ENCODE measurements at places on chromosomes 1 and 21. TPM values are rescaled to one million over a fixed set of nuclear protein-coding genes. Genes with fewer than 3 reads are reported as not detected.

PRKAA2 gene
- 14.2 TPM for total RNA-seq

DMRTA2 gene
- total RNA-seq = not detected

MAP3K7CL gene
- total RNA-seq = 8.0 TPM

DNASE2B gene
- total RNA-seq = not detected

DNA sequence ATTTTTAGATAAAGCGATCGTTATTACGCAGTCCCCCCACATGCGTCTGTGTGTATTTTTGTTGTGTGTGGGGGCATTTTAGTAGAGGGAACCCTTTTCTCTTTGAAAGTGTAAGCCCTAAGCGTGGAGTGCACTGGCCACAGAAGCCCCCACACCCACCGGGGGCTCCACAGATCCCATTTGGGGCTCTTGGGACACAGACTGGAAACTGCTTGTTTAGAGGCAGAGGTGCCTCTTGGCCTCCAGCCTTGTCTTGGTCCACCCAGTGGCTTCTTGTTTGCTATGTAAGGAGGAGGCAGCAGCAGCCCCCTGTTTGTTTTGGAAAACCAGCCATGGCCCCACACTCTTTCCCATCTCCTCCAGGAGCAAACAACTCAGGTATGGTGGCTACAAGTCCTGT, 42.8 kb downstream of the SLC37A1 start:
- peaks cover 21% of the 10 kb centered on the region for H3K36me3 ChIP-seq
- DNase-seq = no peak
- peaks cover 10% of the 10 kb centered on the region for H3K4me1 ChIP-seq
- no peak overlapping the region for H3K4me3 ChIP-seq

GRCh38 chr1:232704694-232705680, 75.1 kb upstream of the SIPA1L2 start:
- no peak for DNase-seq
- no peaks in the 10 kb centered on the region for H3K27me3 ChIP-seq
- no peaks in the 10 kb centered on the region for H3K4me1 ChIP-seq
- H3K27ac ChIP-seq = no peak overlapping the region
- no peak overlapping the region for H3K4me3 ChIP-seq

MROH9 gene
- not detected for total RNA-seq

GRCh38 chr1:198598796-198599321, 40.0 kb upstream of the PTPRC start:
- H3K4me3 ChIP-seq = no peak overlapping the region
- no peak overlapping the region for H3K27ac ChIP-seq
- no peaks in the 10 kb centered on the region for H3K27me3 ChIP-seq
- no peaks in the 10 kb centered on the region for H3K36me3 ChIP-seq

FAM177B gene
- total RNA-seq = 0.33 TPM

DNA sequence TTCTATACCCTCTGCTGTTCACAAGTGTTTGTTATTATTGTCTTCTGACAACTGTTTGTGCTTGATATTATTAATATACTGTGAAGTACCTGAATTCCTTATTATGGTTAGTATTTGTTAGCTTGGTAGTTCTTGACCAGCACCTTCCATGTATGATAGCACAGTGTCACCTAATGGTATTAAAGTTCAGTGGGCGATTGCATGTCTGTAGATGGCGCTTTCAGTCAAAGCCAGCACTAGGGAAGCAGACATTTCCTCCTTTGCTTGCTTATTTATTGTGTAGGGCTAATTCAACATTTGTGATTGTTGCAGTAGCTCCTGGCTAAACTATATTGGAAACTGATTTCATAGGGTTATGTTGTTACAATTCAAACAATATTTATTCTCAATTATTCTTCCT, 218.0 kb downstream of the ZP4 start:
- no peak overlapping the region for H3K4me3 ChIP-seq
- H3K4me1 ChIP-seq = no peaks in the 10 kb centered on the region
- H3K27me3 ChIP-seq = no peaks in the 10 kb centered on the region
- no peaks in the 10 kb centered on the region for H3K36me3 ChIP-seq
- no peak for DNase-seq
- H3K27ac ChIP-seq = no peak overlapping the region

CRYZL1 gene
- 30.5 TPM for total RNA-seq

- no peak overlapping the region for H3K4me3 ChIP-seq
- no peaks in the 10 kb centered on the region for H3K4me1 ChIP-seq
- no peaks in the 10 kb centered on the region for H3K36me3 ChIP-seq
- no peak for DNase-seq
These were observed 25.3 kb upstream of the NMNAT2 start for GRCh38 chr1:183443466-183443865.

DNA sequence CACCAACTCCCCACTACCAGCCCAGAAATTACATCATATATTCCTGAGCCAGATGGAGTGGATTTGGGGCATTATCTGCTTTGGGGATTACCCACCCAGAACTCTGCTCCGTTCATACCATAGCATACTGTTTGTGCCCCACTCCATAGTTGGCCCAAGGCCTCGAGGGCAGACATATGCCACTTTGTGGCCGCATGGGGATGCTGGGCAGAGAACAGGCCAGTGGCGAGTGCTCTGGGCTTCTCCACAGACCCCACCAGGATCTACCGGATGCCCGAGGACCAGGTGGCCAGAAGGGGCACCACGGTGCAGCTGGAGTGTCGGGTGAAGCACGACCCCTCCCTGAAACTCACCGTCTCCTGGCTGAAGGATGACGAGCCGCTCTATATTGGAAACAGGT, 68.0 kb upstream of the CNTN2 start:
- H3K27me3 ChIP-seq = no peaks in the 10 kb centered on the region
- no peaks in the 10 kb centered on the region for H3K36me3 ChIP-seq
- no peak for DNase-seq
- no peak overlapping the region for H3K4me3 ChIP-seq

GRCh38 chr1:18716112-18716784, 85.6 kb downstream of the PAX7 start:
- H3K4me3 ChIP-seq = no peak overlapping the region
- H3K36me3 ChIP-seq = no peaks in the 10 kb centered on the region
- H3K27me3 ChIP-seq = peaks cover 12% of the 10 kb centered on the region
- H3K27ac ChIP-seq = no peak overlapping the region

OTUD3 gene
- 6.2 TPM for total RNA-seq

GRCh38 chr1:16080422-16081150, 7.1 kb upstream of the FAM131C start:
- H3K27ac ChIP-seq = no peak overlapping the region
- H3K27me3 ChIP-seq = no peaks in the 10 kb centered on the region
- no peaks in the 10 kb centered on the region for H3K4me1 ChIP-seq
- no peaks in the 10 kb centered on the region for H3K36me3 ChIP-seq

AKT3 gene
- 59.3 TPM for total RNA-seq

DNA sequence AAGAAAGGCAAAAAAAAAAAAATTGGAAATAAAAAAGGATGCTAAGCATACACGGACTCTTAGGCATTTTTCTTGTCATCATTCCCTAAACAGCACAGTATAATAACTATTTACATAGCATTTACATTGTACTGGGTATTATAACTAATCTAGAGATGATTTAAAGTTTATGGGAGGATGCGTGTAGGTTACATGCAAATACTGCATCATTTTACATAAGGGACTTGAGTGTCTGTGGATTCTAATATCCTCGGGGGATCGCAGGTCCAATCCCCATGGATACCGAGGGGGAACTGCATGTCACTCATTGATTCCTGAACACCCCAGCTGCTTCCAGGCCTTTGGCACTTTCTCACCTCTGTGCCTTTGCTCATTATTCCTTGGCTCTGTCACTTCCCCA, 57.8 kb upstream of the SIPA1L2 start:
- H3K4me3 ChIP-seq = no peak overlapping the region
- no peak for DNase-seq
- H3K27ac ChIP-seq = no peak overlapping the region

FAM151A gene
- total RNA-seq = not detected

TGFB2 gene
- 16.7 TPM for total RNA-seq

SLC45A3 gene
- total RNA-seq = 1.7 TPM

CHAF1B gene
- total RNA-seq = 0.93 TPM

DNA sequence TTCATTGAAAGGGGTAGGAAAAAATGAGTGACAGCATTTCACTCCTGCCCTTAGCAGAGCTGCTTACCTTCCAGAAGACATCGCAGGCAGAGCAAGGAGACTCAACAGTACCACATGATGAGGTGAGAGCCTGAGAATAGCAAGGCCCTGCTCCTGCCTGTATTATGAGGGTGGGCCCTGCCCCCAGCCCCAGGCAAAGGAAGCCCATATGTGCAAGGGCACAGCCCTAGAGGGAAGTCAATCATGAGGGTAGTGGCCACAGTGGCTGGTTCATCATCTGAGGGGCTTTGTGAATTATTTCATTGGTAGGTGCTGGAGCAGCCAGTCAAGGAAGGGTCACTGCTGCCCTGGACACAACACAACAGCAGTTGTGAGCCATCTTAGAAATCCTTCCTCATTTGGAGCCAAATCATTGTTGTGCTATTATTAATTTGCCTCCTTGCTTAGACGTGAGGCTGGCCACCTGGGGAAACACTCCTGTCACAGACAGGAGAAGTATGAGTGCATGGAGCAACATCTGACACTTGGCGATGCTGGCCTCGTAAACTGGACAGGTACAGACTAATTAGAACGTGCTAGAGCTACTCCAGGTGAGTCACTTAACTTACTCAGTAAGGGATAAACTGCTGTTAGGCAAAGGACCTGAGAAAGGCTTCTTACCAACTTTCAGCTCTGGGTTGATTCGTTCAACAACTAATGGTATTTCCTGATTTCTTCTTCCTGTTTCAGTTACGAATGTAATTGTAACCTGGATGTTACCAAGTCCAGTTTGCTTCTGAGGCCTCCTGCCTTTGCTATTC, 22.7 kb upstream of the ACBD6 start:
- no peak overlapping the region for H3K27ac ChIP-seq
- no peaks in the 10 kb centered on the region for H3K27me3 ChIP-seq
- no peak overlapping the region for H3K4me3 ChIP-seq
- H3K36me3 ChIP-seq = no peaks in the 10 kb centered on the region
- DNase-seq = no peak

- no peak for DNase-seq
- H3K27me3 ChIP-seq = no peaks in the 10 kb centered on the region
- H3K4me3 ChIP-seq = no peak overlapping the region
These were observed 501 bp upstream of the MRAP start for GRCh38 chr21:32298148-32298559.

LIN28A gene
- not detected for total RNA-seq

- H3K36me3 ChIP-seq = no peaks in the 10 kb centered on the region
- no peak overlapping the region for H3K4me3 ChIP-seq
- no peak for DNase-seq
- H3K27me3 ChIP-seq = no peaks in the 10 kb centered on the region
- H3K4me1 ChIP-seq = no peaks in the 10 kb centered on the region
These were observed 26.2 kb downstream of the EXTL2 start for GRCh38 chr1:100868364-100868995.

- no peaks in the 10 kb centered on the region for H3K36me3 ChIP-seq
- H3K27me3 ChIP-seq = no peaks in the 10 kb centered on the region
- H3K4me1 ChIP-seq = peaks cover 17% of the 10 kb centered on the region
- DNase-seq = no peak
- H3K4me3 ChIP-seq = no peak overlapping the region
These were observed 37.3 kb downstream of the KCND3 start for GRCh38 chr1:111952125-111952657.

SDHC gene
- 114 TPM for total RNA-seq

- no peak overlapping the region for H3K4me3 ChIP-seq
- no peaks in the 10 kb centered on the region for H3K27me3 ChIP-seq
- DNase-seq = no peak
These were observed 10.2 kb upstream of the GNL2 start for GRCh38 chr1:37605806-37606474.

KCNJ9 gene
- not detected for total RNA-seq

- no peaks in the 10 kb centered on the region for H3K36me3 ChIP-seq
- no peak overlapping the region for H3K4me3 ChIP-seq
- H3K27ac ChIP-seq = no peak overlapping the region
- H3K27me3 ChIP-seq = no peaks in the 10 kb centered on the region
These were observed 21.0 kb downstream of the PRKAA2 start for GRCh38 chr1:56666112-56666608.

VWA5B1 gene
- not detected for total RNA-seq

GRCh38 chr1:44637702-44638411, 36.4 kb downstream of the TMEM53 start:
- H3K4me1 ChIP-seq = peaks cover 6% of the 10 kb centered on the region
- no peak overlapping the region for H3K4me3 ChIP-seq
- H3K27me3 ChIP-seq = no peaks in the 10 kb centered on the region
- DNase-seq = no peak
- peaks cover 56% of the 10 kb centered on the region for H3K36me3 ChIP-seq

GRCh38 chr1:242670019-242670418, 145.5 kb upstream of the PLD5 start:
- DNase-seq = no peak
- no peaks in the 10 kb centered on the region for H3K27me3 ChIP-seq
- no peak overlapping the region for H3K27ac ChIP-seq

LCE1E gene
- not detected for total RNA-seq

DNA sequence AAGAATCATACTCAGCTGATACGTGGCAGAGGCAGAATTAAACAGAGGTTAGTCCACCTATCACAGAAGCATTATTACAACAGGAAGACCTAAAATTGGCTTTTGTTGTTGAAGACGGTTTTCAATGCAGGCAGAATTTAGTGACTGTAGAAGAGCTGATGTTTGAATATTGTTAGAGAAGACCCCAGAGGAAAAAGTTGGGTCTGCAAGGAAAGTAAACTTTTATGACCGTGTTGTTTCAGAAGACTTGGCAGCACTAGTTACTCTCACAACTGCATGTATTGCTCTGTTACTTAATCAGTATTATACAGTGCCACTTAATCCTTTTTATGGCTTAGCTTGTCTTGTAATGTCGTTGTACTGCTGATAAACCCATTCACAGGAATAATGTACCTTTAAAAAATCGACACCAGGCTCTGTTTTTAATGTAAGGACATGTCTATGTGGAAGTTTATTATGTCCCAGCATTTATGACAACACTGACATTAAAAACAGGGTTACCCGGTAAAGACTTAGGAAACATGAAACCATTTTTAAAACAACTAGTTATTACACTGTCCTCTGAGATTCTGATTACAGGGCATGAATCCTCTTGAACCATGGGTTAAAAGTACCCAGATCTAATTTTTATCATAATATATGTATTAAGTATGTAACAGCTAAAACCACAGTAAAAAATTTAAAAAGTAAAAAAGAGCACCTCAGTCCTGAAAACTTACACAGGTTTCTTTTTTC, 235.4 kb downstream of the TTLL7 start:
- no peaks in the 10 kb centered on the region for H3K36me3 ChIP-seq
- no peaks in the 10 kb centered on the region for H3K27me3 ChIP-seq
- no peak overlapping the region for H3K27ac ChIP-seq
- H3K4me1 ChIP-seq = peaks cover 5% of the 10 kb centered on the region

Measured in thyroid gland (tissue), 4 donors.